CD4-positive, alpha-beta T cell treated with Interleukin-21 for 1 hour (primary cell): ENCODE measurements at places on chromosomes 7 and 10.
A peak's percentile ranks its signal among the peaks of the same experiment; 100 is the strongest.

DNA sequence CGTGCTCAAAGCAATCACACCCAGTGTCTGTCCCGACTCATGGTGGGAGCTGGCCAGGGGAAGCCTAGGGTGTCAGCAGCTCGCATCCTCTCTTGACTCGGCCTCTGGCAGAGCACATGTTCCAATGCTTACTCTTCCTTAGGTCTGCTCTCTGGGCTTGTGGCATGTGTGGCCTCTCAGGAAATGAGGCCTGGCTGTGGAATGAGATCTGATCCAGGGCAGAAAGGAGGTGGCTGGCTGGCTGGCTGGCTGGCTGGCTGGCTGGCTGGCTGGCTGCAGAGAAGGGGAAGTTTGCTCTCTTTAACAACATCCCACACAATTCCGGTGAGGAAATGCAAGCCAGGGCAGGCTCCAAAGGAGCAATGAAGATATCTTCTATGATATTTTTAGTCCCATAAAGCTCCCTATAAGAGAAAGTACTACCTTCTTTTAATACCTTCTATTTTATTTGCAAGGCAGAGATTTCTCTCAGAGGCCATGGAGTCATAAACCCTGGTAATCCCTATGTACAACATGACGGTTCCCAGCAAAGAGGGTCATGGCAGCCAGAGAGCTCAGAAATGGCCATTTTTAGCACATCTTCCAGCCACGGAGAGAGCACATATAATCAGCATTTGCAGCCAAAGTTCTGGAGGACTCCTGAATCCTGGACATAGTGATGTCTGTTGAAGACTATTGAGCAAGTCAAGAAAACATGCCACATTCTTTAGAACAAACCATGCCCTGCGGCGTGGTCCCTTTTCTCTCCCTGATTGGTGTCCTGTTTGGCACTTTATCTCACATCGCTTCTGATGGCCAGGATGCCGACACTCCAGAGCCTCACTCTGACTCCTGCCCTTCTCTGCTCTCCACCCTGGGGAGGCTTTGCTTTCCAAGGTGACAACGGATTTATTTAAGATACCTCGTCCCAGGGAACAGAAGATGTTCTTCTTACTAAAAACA is 153.7 kb downstream of the FANK1 start:
- no peak for DNase-seq

- DNase-seq = no peak
These were observed 40.8 kb downstream of the NRP1 start for GRCh38 chr10:33293531-33294170.

DNA sequence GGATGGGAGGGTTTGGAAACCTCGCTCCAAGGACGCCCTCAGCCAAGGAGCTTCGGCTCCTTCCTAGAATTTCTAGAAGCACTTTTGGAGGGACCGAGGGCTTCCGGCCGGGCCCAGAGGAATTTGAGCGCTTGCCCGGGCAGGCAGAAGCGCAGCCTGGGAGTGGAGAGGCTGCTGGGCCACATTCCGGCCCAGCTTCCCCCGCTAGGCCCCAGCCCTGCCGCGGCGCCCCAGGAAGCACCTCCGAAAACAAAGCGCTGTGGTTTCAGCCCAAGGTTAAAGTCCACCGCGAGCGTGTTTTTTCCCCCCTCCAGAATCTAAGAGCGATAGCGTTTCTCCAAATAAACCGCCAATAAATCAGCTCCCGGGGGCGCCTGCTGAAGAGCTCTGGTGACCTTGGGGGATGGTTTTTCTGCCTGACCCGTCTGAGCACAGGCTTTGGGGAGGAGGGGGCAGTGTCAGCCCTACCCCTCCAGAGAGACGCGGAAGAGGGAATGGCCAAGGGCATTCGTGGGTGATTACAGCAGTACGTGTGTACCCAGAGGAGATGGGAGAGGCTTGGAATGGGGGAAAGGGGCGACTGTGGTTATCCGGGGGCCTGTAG is 5.7 kb upstream of the TNRC18 start:
- no peak for DNase-seq

DNA sequence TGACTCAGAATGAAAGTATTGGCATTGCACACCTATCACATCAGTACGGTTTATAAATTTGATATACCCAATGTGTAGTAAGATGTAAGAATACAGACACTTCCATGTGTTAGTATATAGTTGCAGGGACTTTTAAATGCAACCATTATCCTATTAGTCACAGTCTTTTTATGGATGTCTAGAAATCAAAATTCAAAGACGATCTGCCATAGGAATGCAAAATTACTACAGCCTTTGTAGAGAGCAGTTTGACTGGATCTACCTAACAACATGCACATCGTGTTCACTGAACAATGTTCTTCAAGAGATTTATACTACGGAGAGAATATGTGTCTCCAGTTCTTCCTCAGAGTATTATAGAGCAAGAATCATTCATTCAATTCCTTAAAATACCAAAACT is 317.3 kb upstream of the HGF start:
- no peak for DNase-seq

DNA sequence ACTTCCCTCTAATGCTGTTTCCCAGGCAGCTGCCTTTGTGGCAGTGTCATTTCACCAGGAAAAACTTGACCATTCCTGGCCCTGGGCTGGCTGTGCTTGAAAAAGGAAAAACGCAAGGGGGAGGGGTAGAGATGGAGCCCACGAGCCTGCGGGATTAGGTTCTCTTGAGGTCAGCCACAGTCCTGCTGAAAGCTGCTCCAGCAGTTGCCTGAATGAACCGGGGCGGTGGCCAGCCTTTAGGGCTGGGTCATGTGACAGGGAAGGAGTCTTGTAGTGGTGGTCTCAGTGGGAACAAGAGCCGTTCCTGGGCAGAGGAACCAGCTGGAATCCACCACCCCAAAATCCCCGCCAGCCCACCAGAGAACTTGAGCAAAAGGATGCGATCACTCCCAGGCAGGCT is 51.2 kb upstream of the LRRC4 start:
- no peak for DNase-seq

DNA sequence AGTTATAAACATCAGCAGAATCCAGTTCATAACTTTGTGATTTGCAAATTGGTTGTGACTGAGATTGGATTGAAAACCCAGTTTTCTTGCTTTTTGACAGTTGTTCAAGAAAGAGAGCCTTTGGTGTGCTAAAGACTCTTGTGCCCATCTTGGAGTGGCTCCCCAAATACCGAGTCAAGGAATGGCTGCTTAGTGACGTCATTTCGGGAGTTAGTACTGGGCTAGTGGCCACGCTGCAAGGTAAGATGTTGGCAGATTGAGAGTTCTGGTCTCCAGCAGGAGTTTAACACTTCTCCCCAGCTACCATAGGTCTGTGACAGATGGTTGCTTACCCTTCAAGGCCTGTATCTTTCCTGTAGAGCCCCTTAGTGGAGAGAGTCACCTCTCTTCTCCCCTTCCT is 2.6 kb downstream of the SLC26A4 start:
- no peak for DNase-seq

- no peak for DNase-seq
These were observed 62.4 kb downstream of the ITGB8 start for GRCh38 chr7:20393021-20393610.

DNA sequence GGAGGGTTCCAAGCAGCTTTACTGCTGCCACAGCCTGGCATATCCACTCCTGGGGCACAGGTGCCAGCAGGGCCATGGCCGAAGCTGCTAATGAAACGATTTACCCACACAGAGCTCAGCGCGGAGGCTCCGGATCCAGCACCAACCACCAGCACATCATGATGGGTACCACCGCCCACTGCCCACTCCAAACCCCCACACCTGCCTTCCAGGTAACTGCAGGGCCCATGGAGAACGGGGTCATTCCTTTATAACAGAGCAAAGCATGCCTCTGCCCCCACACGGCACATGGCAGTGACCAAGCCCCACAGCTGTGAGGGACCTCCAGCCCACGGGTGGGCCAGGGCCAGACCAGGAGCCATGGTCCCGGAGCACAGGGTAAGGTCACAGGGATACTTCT is 53.2 kb downstream of the EBF3 start:
- no peak for DNase-seq

- no peak for DNase-seq
These were observed 5.3 kb upstream of the REPIN1 start for GRCh38 chr7:150363370-150363769.

- DNase-seq = no peak
These were observed 152.3 kb downstream of the SDK1 start for GRCh38 chr7:3453398-3453797.

- DNase-seq = no peak
These were observed 360.4 kb downstream of the PARD3 start for GRCh38 chr10:34454590-34455261.

DNA sequence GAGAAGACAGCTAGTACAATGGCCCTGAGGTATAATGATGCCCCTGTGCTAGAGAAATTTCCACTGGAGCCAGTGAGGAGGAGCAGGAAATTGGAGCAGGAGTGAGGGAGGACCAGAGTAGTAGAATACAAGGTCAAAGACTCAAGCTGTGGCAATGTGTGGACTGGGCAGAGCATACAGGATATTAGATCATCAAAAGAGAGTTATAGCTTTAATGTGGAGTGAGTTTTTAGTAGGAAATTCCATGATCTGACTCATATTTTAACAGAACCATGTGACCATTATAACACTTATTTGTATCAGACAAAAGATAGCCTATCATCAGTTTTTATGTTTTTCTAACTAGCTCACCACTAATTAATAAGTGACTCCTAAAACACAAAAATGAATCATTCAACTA is 154.1 kb downstream of the DGKB start:
- no peak for DNase-seq

DNA sequence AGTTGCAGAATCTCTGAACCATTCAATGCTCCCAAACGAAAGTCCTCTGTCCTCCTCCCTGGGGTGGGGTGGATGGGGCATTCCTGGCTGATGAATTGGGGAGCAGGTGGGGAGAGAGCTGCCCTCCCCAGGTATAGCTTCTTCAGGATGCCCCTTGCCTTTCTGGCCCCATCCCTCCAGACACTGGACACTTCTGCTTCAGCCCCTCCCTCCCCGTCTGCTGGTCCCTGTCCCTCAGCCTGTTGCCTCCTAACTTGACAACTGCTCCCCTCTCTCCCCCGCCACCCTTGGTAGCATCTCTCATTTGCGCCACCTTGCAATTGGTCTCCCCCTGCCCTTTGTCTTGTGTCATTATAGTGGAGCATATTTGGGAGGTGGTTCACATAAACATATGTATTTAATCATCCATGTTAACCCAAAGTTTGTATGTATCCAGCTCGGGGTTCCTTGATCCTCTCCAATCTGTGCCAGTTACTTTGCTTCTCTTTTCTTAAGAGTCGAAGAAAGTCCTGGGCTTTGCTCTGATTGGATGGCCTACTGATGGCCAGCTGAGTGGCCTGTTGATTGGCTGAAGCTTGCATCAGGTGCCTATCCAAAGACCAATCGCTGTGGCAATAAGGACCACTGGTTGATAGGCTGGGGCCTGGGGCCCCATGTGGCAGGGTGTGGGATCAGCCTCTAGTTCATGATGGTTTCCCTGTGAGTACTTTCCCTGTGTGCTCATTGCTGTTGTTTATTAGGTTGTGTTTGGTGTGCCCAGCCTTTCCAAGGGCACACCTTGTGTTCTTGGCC is 4.0 kb upstream of the GCK start:
- no peak for DNase-seq

DNA sequence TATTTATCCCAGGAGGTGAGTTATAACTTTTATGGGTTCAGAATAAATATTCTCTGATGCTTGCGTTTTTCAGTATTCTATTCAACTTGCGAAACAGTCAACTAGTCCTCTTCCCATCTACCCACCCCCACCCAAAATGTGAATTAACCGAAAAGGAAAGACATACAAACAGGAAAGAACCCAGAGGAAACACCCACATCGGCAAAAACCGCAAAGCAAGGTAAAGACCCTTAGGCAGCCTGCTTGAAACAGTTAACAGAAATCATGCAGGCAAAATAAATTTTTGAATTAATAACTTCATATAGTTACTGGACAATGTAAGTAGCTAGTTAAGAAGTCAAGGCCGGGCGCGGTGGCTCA is 5.4 kb downstream of the ZC3HAV1 start:
- peak; percentile 57 for DNase-seq

DNA sequence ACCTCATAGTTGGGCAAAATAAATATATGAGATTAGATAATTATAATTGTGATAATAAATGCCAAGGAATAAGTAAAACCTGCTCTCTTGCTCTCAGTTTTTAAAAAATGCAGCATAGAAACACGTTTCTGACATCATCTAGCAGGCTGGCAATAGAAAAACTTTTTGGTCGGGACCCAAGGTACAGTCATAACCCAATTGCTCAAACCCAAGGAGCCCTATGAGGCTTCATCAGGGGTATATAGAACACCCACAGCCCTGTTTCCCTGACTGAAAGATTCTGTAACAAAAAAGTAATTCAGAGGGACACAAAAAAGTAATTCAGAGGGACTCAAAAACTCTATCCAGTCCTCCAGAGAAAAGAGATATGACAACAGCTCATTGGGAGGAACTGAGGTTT is 3.8 kb downstream of the PDE1C start:
- DNase-seq = no peak

- DNase-seq = no peak
These were observed 61.9 kb downstream of the AP3M1 start for GRCh38 chr10:74088722-74089121.

DNA sequence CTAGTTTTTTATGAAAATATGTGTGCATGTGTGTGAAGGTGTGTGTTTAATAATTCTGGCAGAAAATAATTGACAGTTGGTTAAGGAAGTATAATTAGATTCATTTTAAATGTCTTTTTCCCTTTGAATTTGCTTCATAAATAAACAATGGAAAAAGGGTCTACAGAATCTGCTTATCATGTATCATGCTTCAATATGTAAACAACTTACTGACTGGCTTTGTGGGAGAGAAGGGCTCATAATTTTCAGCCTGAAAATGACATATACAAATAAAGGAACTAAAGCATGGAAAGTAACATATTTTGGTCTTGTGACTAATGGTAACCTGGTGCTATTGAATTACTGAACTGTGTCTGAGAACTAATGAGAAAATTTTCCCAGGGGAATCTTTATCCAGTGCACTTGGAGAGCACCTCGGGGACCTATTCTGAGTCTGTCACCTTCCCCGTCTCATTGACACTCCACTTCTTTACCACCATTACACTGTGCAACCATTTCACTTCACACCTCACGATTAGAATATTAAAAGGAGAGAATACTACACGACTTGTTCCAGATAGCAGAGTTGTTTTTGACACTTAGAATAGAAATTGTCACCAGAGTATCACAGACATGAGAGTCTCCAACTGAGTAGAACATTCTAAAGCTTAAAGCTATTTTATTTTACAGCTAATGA is 298.6 kb downstream of the TFEC start:
- no peak for DNase-seq

- no peak for DNase-seq
These were observed 28.6 kb downstream of the MACC1 start for GRCh38 chr7:20188567-20188966.

DNA sequence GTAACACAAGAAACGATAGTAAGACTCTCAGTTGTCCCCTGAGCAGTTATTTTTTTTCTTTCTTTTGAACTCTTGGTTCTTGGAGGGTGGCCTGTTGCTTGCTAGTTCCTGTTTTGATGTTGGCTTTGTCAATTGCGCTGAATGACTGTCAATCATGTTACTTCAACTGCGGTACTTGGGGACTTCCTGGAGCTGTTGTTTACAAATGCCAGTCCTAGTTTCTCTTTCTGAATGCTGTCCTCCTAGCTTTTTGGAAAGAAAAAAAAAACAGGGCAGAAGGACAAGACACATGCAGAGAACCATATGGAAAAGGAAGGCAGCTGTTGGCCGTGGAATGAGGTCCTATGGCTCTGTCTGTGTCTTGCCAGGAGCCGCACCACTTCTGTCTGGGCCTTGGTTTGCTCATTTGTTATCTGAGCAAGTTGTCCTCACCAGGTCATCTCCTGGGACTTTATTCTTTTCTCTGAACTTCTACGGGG is 7.0 kb upstream of the PDCD4 start:
- DNase-seq = peak; percentile 89

GRCh38 chr10:86829472-86829871 is 73.1 kb downstream of the BMPR1A start:
- no peak for DNase-seq
